IMR-90 (cell line): ENCODE measurements at places on chromosomes 6 and 20. TPM values are rescaled to one million over a fixed set of nuclear protein-coding genes. Genes with fewer than 3 reads are reported as not detected.

Gene LY6G6F
- not detected in 2 replicates for total RNA-seq

Gene TGM3
- total RNA-seq = not detected in 2 replicates

Gene L3MBTL3
- total RNA-seq = 7.2 and 14.4 TPM in 2 replicates

- DNase-seq = no peak
These were observed 10.1 kb downstream of the HMGCLL1 start for GRCh38 chr6:55568808-55569439.

GRCh38 chr6:55679503-55679902 is 100.5 kb upstream of the HMGCLL1 start:
- DNase-seq = no peak

DNA sequence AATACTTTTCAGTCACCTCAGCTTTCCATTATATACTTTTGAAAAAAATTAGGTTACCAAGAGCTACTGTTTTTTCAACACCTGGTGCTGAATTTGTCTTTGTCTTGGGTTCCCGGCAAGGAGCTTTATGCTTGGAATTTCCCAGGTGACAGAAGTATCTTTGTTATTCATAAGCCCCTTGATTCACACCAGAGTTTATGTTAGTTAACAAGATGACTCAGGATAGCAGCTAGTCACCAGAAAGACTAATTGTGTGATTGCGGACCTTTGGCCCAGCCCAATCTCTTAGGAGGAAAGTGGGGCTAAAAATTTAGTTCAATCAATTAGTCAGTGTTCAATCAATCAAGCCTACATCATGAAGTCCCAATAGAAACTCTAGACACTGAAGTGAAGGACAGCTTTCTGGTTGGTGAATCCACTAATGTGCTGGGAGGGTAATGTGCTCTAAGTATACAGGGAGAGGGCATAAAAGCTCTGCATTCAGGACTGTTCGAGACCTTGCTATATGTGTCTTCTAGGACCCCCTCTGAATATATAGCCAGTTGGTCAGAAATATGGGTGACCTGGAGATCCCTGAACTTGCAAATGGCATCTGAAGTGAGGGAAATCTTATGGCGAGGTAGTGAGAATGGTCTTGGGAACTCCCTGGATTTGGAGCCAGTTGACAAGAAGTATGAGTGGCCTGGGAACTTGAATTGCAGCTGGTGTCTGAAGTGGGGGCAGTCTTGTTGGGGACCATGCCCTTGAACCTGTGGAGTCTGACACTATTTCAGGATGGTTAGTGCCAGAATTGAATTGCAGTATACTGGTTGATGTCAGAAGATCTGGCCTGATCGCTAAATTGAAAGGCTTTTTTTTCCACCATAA is 16.2 kb downstream of the TMEM30A start:
- peak; percentile 54 for DNase-seq

GRCh38 chr6:152091201-152091600 is 283.7 kb downstream of the ESR1 start:
- DNase-seq = no peak

DNA sequence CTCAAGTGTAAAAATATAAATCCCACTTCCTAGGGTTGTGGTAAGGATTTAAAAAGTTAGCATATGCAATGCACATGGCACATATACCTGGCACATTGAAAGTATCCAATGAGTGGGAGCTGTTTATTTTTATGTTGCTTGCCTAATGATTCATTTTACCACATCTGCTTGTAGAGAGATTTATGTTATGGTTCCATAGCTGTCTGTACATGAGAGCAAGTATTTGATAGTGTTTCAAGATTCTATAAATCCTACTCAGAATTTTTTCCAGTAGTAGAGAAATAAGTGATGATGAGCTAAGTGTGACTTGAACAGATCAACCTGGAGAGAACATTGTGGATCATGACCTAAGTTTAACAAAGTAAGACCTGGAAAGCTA is 125.3 kb upstream of the SPTLC3 start:
- no peak for DNase-seq
